ENCODE measurements at places on chromosomes 2 and 18.

DNA sequence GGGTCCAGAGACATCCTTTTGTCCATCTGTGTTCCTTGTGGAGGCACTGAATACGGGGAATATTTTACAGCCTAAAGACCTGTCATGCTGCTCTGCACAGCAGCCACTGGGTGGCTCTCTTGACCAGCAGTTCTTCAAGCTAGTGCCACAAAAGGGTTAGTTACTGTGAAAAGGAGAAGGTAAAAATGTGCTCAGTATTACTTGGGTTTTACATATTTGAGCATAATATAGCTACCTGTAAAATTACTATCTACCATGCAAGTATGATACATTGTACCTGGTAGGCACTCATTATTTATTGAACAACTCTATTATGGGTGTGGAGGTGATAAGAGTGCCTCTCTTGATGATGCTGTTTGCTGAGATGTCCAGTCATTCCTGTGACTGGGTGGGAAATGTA is 23.6 kb downstream of the FZD5 start:
- H3K4me3 ChIP-seq = no peak overlapping the region
- H3K27ac ChIP-seq = no peak overlapping the region
- no peaks in the 10 kb centered on the region for H3K27me3 ChIP-seq
- H3K4me1 ChIP-seq = no peaks in the 10 kb centered on the region
- no peak for DNase-seq

DNA sequence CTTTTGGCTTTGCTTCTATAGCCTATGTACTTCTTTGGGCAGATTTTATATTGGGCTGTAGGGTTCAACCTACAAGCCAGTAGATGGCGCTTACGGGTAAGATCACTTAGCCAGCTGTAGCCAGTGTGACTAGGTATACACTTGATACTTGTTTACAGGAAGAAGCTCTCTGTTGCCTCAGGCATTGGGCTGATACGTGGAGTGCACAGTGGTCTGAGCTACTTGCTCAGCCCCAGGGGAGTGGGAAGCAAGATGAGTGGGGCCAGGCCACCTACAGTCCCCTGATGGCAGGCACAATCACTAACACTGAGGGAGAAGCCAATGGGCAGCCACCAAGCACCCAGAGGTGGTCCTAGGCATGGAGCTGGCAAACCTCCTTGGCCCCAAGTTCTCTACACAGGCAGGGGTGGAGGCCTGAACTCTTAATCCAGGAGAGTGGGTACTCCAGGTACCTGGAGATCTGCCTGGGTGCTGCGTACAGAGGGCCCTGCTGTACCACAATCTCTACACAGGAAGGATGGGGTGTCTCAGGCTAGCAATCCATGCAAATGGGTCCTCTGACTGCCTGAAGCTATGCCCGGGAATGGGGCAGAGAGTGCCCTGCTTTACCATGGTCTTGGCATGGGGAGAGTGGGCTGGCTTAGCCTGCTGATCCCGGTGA is 122.2 kb downstream of the NCOA1 start:
- peaks cover 3% of the 10 kb centered on the region for H3K36me3 ChIP-seq
- peaks cover 24% of the 10 kb centered on the region for H3K4me1 ChIP-seq
- no peak overlapping the region for H3K4me3 ChIP-seq
- no peaks in the 10 kb centered on the region for H3K27me3 ChIP-seq
- no peak for DNase-seq
- peak overlapping the region; percentile 70 for H3K27ac ChIP-seq

- H3K27me3 ChIP-seq = no peaks in the 10 kb centered on the region
- H3K36me3 ChIP-seq = peaks cover 2% of the 10 kb centered on the region
- no peak for DNase-seq
- no peaks in the 10 kb centered on the region for H3K4me1 ChIP-seq
- no peak overlapping the region for H3K4me3 ChIP-seq
- H3K27ac ChIP-seq = no peak overlapping the region
Measured at GRCh38 chr18:55244546-55244945, 285.3 kb upstream of the CCDC68 start.

- peaks cover 2% of the 10 kb centered on the region for H3K36me3 ChIP-seq
- no peaks in the 10 kb centered on the region for H3K4me1 ChIP-seq
- peak overlapping the region; percentile 6 for H3K27ac ChIP-seq
- no peaks in the 10 kb centered on the region for H3K27me3 ChIP-seq
- DNase-seq = no peak
Measured at GRCh38 chr18:32730620-32731091, 42.2 kb downstream of the KLHL14 start.

- no peak overlapping the region for H3K4me3 ChIP-seq
- no peaks in the 10 kb centered on the region for H3K4me1 ChIP-seq
- peaks cover 32% of the 10 kb centered on the region for H3K27me3 ChIP-seq
- DNase-seq = no peak
- no peak overlapping the region for H3K27ac ChIP-seq
Measured at GRCh38 chr2:128594953-128595677, 276.4 kb upstream of the HS6ST1 start.

DNA sequence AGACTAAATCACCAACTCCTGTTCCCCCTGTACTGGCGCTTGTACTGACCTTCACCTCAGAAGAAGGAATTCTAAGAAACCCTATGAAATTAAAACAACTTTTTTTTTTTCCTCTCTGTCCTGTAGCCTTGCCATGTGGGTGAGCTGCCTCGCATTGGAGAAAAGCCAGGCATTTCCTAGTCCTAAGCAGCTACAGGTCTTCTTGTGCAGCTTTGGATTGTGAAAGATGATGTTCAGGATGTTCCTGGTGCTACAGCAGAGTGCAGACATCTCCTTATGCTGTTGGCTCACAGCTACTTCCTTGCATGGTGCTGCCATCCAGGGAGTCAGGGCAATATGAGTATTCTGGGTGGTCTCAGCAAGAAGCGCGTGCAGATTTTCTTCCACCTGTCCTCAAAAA is 11.9 kb downstream of the PIK3C3 start:
- peaks cover 13% of the 10 kb centered on the region for H3K4me1 ChIP-seq
- H3K27me3 ChIP-seq = no peaks in the 10 kb centered on the region
- no peak overlapping the region for H3K4me3 ChIP-seq
- H3K27ac ChIP-seq = no peak overlapping the region
- H3K36me3 ChIP-seq = peaks cover 8% of the 10 kb centered on the region

- no peak overlapping the region for H3K4me3 ChIP-seq
- no peak overlapping the region for H3K27ac ChIP-seq
- peaks cover 2% of the 10 kb centered on the region for H3K36me3 ChIP-seq
- H3K27me3 ChIP-seq = peaks cover 53% of the 10 kb centered on the region
- DNase-seq = no peak
Measured at GRCh38 chr18:63570721-63571120, 16.4 kb upstream of the SERPINB13 start.

Data from T-helper 17 cell (primary cell).